ENCODE measurements at places on chromosomes 4 and X. TPM values are rescaled to one million over a fixed set of nuclear protein-coding genes. Genes with fewer than 3 reads are reported as not detected.
A peak's percentile ranks its signal among the peaks of the same experiment; 100 is the strongest.

USP26 gene
- total RNA-seq, result not detected

PAGE4 gene
- not detected for total RNA-seq

TLR2 gene
- total RNA-seq, result 1.4 TPM

ADH6 gene
- total RNA-seq, result not detected

HSFX4 gene
- total RNA-seq, result not detected

DCAF4L1 gene
- total RNA-seq, result 0.18 TPM

GJB1 gene
- 0.91 TPM for total RNA-seq

ADAMTS3 gene
- 5.2 TPM for total RNA-seq

GRPR gene
- 19.8 TPM for total RNA-seq

GRCh38 chrX:115606861-115607260, 45.9 kb downstream of the PLS3 start:
- DNase-seq, result peak; percentile 58

DNA sequence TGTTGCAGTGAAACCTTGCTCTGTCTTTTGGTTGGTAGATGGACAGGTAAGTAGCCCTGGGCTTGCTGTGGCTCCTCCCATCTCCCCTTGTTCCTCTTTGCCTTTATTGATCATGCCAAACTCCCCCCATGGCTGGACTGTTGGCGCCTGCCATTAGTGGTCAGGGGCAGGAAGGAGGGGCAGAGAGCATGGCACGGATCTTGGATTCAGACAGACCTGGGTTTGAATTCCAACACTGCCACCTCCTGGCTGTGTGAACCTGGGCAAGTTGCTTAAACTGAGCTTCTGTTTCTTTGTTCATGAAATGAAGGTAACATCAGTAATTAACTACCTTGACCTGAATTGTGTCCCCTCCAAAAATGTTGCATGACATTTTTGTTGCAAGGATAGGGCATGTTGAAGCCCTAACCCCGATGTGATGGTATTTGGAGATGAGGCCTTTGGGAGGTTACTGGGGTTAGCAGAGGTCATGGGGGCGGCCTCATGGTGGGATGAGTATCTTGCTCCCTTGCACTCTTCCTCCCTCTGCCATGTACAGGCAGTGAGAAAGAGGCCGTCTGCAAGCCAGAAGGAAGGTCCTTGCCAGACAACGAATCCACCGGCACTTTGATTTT, 6.0 kb downstream of the SLC2A9 start:
- peak; percentile 91 for DNase-seq

GRCh38 chrX:10325611-10326010, 168.8 kb downstream of the CLCN4 start:
- no peak for DNase-seq

GRCh38 chrX:135328421-135329005, 19.2 kb downstream of the ETDC start:
- no peak for DNase-seq

- DNase-seq, result no peak
Observed at GRCh38 chrX:1720836-1721235, 106.0 kb downstream of the ASMT start.

GRCh38 chr4:38672397-38673129, 8.6 kb downstream of the KLF3 start:
- peak; percentile 80 for DNase-seq

GRCh38 chrX:147935156-147935758, 23.5 kb downstream of the FMR1 start:
- DNase-seq, result no peak

DNA sequence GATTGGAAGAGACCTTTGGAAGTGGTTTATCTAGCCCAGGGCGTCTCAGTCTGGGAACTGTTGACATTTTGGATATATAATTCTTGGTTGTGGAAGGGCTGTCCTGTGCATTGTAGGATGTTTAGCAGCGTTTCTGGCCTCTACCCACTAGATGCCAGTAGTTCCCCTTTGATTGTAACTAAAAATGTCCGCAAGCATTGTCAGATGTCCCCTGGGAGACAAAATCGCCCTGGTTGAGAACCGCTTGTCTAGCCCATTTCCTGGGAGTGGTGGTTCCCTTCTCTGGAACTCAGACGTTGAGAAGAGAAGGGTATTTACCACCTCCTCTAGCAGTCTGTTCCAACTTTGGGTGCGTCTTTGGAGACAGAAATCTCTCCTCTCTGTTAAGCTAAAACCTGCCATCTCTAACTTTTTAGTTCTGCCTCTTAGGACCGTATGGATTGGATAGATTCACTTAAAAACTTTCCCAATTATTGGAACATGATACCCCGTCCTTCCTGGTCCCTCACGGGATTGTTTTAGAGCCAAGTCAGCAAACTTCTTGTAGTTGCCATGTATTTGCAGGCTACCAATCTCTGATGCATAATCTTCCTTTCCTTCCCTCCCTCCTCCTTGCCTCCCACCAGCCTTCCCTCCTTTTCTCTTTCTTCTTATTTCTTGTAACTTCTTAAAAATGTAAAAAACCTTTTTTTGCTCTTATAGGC, 13.9 kb downstream of the TMEM165 start:
- peak; percentile 66 for DNase-seq

GRCh38 chr4:137514406-137515111, 17.7 kb downstream of the PCDH18 start:
- no peak for DNase-seq

DNA sequence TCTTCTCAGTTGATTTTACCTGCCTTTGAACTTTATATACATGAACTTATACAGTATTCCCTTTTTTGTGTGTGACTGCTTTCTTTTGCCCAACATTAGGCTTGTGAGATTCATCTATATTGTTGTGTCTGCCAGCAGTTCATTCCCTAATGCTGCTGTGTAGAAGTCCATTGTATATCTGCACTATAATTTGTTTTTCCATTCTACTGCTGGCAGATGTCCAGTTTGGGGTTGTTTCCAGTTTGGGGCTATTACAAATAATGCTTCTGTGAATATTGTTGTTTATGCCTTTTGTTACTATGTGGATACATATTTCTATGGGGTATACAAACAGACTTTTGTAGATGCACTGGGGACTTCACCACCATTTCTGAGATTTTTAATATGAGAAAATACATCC, 268.4 kb downstream of the DCTD start:
- no peak for DNase-seq

GRCh38 chrX:14030174-14030530, 460 bp upstream of the GEMIN8 start:
- no peak for DNase-seq

GRCh38 chrX:154000051-154000450, 19.7 kb downstream of the IRAK1 start:
- DNase-seq, result no peak

- DNase-seq, result no peak
Observed at GRCh38 chr4:72365016-72365415, 204.0 kb downstream of the ADAMTS3 start.

- no peak for DNase-seq
Observed at GRCh38 chr4:168388890-168389289, 70.3 kb upstream of the DDX60 start.

DNA sequence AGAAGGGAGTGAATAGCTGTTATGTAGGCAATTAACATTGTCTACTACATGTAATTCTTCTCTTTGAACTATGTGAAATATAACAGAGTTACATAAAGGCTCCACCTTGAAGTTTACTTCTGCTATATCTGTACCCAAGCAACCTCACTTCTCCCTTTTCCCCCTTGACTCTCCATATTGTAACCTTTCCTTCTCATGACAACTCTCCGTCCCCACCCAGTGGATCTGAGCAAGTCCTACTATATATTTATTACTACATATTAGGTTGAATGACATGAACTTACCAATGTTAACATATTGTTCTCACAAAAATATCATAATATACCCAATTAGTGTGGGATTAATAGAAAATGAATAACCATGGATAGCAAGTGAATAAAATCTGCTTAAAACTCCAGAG, 93.2 kb upstream of the ATP8A1 start:
- peak; percentile 52 for DNase-seq

- DNase-seq, result no peak
Observed at GRCh38 chrX:74465424-74465823, 44.1 kb downstream of the SLC16A2 start.

DNA sequence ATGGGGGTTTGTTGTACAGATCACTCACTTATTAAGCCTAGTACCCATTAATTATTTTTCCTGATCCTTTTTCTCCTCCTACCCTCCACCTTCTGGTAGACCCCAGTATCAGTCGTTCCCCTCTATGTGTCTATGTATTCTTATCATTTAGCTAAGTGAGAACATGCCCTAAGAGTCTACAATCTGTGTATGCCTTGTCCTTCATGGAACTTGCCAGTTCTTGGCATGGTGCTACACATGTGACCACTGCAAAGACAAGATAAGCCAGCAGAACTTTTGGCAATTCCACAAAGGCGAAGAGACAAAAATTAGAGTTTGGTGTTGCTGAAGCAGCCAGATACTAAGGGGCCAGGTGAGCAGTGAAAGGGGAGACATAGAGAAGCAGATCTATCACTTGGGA, 101.3 kb downstream of the CORIN start:
- DNase-seq, result no peak

- no peak for DNase-seq
Observed at GRCh38 chrX:118534716-118535493, 39.3 kb downstream of the DOCK11 start.

DNA sequence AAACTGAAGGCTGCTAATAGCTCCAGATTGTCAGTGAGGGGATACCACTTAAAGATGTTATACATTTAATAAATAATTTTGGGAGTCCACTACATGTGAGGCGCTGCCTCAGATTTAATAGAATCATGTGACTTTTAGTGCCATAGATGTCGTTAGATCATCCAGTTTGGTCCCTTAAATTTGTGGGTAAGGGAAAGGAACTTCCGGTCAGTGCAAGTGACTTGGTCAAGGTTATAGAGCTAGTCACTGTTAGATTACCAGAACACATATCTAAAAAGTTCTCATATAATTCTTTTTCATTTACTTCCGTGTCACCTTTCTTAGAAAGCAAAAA, 529 bp upstream of the UBA6 start:
- DNase-seq, result no peak

GRCh38 chr4:10347815-10348214, 109.4 kb downstream of the ZNF518B start:
- DNase-seq, result no peak

All from endodermal cell (in vitro differentiated cells).